Suppressor macrophage (primary cell): ENCODE measurements at places on chromosomes 4 and X.

DNA sequence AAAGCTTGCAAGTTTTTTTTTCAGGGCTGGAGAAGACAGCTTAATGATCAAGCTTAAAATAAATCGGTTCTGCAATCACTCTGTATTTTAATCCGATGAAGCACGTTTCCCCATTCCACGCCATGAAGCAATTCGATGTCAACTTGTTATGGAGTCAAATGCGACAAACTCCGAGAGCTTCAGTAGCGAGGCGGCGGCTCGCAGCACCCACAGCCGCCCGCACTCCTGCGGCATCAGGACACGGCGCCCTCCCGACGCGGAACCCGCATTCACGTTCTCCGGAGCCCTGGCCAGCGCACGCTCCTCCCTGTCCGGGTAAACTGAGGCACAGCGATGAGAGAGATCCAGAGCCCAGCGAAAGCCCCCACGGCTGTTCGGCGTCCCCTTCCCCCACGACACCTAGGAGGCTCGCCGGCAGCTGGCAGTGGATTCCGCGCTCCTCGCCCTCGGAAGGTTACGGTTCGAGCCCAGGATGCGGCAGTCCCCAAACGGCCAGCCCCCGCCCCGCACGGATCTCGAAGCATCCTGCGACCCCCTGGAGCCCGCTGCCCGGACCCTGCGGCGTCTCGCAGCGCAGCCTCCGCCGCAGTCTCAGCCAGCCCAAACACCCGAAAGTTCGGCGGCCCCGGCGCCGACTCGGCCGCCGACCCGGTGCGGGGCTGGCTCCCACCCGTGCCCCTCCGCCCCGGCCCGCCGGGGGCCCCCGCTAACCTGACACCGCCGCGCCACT is 507 bp downstream of the MFAP3L start:
- peak; percentile 11 for DNase-seq

GRCh38 chrX:126064901-126065541 is 101.1 kb downstream of the DCAF12L2 start:
- no peak for DNase-seq

DNA sequence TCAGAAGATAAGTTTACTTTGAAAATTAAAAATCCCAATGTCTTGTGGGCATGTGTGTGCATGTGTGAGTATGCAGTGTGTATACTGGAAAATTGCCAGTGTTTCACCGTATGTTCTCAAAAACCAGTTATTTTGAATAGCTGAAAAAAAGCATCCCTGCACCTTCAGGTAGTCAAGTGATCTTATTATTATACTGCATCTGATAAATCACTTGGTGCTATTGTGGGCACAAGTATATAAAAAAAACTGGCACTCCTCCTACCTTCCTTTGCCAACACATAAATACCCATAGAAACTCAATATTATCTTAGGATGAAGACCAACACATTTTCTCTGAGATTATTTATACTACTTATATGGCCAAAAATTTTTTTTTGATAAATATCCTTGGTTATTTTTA is 91.5 kb upstream of the MAP9 start:
- no peak for DNase-seq

DNA sequence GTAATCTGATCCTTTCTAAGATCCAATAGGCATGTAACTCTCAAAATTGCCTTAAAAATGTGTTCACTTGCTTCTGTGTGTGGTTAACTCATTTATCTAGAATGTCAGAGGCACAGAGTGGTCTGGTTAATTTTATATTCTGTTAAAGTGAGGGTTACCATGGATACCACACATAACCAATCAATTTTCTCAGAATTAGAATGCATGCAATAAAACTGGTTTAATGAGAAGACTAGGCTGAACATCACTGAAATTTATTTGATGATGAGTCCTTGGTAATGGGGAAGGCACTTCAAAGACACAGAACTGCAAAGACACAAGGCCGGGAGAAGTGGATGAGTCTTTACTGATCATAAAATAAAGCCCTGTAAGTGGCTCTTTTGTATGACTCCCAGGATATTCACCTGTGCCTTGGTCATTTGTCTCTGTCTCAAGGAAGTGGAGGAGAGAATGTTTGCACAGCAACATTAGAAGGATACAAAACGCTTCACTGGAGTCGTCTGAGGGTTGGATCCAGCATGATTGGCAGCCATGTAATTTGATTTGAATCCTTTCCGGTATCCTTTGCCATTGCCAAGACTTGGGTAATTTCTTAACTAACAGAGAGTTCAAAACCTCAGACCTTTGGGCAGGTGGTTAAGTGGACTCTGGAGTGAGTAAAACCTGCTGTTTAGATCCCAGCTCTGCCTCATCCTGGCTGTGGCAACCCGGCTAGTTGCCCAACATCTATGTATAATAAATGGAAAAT is 94.0 kb upstream of the RBPJ start:
- DNase-seq = no peak

GRCh38 chr4:145271194-145271593 is 90.8 kb upstream of the OTUD4 start:
- no peak for DNase-seq

DNA sequence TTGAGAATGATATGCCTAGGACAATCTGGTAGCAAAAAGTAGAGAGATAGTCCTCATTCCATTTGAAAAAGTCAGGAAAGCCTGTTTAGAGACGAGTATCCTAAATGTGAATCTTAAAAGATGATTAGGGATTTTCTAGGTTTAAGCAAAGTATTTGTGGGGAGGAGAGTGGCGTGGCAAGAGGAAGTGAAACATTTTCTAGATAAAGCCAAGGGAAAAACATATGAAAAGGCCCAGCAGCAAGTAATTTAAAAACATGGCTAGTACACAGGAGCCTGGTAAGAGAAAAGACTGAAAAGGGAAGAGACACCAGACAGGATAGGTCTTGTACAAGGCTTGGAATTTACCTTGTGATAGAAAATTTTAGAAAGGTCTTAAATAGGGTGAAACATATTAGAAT is 45.9 kb downstream of the CORIN start:
- no peak for DNase-seq

- no peak for DNase-seq
Observed at GRCh38 chrX:123698979-123699520, 33.8 kb downstream of the THOC2 start.
